Inflammatory macrophage treated with lipopolysaccharide for 4 hours (primary cell): ENCODE measurements at places on chromosomes 5 and 9.
A peak's percentile ranks its signal among the peaks of the same experiment; 100 is the strongest.

GRCh38 chr5:36441280-36441679 lies 139.6 kb upstream of the RANBP3L start:
- DNase-seq, result no peak

- DNase-seq, result peak; percentile 79
Observed at GRCh38 chr5:176535101-176535663, 2.0 kb downstream of the RNF44 start.

DNA sequence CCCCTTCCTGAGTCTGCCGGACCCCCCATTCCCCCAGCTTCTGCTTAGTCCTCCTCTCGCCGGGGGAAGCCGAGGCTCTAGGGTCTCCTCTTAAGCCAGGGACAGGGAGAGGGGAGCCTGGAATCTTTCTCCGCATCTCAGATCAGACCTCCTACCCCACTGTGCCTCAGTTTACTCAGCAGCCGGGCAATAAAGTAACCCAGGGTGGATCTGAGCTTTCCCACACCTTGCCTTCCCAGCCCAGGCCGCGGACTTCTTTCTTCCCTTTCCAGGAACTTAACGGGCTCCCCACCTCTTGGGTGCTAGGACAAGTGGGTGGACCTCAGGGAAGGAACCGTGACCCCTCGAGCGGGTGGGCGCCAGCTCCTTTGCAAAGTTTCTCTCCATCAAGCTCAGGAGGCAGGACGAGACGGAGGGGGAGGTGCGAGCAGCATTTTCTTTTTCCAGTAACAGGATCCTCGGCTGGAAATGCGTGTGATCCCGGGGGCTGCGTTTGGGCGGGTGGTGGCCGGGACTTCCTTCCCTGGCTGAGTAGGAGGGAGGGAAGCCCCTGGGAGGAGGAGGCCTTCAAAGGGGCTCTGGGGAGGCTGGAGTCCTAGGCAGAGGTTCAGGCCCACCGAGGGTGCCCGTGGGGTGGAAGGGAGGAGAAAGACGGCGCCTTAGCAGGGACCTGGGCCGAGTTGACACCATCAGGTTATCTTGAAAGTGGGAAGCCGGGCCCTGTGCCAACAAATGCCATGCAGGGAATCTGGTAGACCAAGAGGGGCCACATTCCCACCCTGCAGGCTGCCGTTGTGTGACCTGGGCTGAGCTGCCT lies 795 bp downstream of the DAB2IP start:
- DNase-seq, result no peak

- DNase-seq, result peak; percentile 52
Observed at GRCh38 chr5:14155075-14155474, 11.9 kb downstream of the TRIO start.

- DNase-seq, result no peak
Observed at GRCh38 chr5:178423431-178423830, 166.8 kb downstream of the COL23A1 start.

DNA sequence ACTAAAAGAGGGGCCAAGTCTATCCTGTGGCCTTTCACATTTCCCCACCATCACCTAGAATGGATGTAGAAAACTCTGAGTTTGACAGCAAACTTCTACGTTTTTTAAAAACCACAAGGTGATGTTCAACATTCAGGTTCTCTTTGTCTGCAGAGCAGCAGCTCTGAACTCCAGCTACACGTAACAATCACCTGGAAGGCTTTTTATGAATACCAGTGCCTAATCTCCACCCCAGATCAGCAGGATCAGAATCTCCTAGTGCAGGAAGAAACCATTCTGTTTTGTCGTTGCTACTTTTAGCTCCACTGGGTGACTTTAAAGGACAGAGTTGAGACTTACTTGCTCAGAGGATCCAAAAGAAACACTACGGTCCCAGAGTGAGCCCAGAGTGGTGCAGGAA lies 44.3 kb downstream of the EPB41L4A start:
- DNase-seq, result no peak

GRCh38 chr5:177468685-177469628 lies 4.5 kb downstream of the DBN1 start:
- no peak for DNase-seq

DNA sequence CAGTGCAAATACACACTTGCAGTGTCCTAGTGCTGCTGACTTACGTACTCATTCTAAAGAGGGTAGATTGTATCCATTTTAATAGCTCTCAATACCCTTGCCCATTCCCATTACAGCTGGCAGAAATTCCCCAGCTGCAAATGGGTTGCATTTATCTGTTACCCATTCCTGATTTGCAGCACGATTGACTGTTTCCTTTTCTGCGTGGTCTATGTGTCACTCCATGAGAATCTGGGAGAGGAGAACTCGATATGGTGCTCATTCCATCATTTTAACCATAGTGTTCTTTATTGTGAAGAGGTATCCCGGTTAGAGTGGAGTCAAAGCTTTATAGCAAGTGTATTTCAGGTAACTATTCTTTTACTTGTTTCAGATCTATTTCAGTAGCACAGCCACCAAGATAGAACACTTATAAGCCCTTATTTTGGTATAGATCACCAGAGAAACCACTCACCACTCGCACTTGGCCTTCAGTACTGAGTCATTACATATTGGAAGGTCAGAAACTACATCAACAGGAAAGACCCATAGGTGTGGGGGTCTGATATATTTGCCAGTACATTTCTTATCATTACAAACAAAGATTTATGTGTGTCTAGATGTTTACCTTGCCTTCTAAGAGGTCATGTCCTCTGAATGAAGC lies 139.5 kb downstream of the MUSK start:
- DNase-seq, result no peak

GRCh38 chr9:130713286-130713960 lies 19.8 kb downstream of the EXOSC2 start:
- DNase-seq, result peak; percentile 42

- no peak for DNase-seq
Observed at GRCh38 chr5:115530426-115530825, 14.1 kb downstream of the FEM1C start.
